ENCODE measurements at places on chromosomes 4 and X.

GRCh38 chrX:39974270-39974669 is 123.5 kb downstream of the BCOR start:
- no peak for DNase-seq

DNA sequence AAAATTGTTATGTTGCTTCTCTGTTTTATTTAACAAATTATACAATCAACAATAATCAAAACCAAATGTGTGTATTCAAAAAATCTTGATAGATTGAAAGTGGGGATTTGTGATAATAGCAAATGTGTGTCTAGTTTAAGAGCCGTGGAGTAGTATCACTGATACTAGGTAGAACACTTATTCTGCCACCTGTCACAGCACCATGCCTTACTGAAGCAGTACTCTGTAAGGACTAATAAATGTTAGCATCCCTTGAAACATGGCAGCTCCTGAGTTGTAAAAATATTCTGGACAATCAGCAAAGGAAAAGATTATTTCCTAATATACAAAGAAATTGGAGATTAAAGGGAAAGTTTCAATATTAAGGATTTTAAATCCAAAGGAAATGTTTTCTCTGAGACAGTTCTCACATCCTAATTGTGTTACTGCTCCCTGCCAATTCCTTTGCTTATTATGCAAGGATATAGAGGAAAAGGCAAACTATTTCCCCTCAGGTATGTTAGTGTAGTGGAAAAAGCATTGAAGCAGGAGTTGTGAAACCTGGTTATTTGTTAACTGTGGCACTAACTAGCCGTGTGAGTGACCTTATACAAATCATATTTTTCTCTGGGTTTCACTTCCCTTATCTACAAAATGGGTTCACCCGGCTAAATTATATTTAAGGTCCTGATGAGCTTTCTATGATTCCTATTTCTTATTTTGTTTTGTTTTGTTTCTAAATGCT is 303.1 kb downstream of the ARHGAP24 start:
- no peak for DNase-seq

DNA sequence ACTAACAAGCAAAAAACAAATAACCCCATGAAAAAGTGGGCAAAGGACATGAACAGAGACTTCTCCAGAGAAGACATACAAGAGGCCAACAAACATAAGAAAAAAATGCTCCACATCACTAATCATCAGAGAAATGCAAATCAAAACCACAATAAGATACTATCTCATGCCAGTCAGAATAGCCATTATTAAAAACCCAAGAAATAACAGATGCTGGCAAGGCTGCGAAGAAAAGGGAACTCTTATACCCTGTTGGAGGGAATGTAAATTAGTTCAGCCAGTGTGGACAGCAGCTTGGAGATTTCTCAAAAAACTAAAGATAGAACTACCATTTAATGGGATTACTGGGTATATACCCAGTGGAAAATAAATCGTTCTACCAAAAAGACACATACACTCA is 79.6 kb downstream of the MAPK10 start:
- DNase-seq: no peak

- DNase-seq: no peak
Observed at GRCh38 chrX:78650906-78651437, 8.2 kb downstream of the RTL3 start.

DNA sequence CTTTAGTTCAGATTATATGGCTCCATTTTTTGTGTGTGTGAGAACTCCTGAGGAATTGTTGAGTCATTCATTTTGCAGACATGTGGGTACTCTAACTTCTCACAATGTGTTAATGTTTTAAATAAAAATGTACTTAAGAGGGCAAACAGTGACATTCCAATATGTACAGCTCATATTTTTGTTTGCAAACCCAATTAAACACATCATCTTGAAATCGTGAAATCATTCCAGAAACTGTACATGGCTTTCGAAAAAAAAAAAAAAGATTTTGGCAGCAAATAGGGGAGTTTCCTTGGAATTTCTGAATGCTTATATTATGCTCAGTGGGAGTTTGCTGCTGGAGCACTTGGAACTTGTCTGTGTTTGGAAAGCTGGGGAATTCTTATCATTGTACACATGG is 85.0 kb downstream of the HPGD start:
- DNase-seq: no peak

DNA sequence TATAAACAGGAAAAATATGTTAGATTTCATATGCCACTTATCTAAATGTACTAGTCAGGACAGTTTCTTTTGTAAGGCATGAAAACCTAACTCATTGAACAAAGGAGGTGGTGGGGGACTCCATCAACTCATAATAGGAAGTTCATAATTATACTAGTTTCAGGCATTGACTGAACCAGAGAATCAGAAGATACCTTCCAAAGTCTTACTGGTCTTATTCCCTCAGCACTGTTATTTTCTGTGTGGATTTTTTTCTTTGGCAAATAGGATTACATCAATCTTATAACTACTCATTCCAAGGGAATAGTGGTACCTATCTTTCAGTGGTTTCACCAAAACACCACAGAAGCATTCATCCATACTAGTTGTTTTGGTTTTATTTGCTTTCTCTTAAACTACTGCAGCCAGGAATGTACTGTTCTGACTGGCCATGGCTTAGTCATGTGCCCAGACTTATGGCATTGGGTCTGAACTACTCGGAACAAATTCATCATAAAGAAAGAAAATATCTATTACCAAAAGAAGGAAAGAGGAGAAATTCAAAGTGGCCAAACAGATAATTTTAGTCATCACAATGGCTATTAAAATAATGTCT is 273.9 kb downstream of the ARAP2 start:
- DNase-seq: no peak

DNA sequence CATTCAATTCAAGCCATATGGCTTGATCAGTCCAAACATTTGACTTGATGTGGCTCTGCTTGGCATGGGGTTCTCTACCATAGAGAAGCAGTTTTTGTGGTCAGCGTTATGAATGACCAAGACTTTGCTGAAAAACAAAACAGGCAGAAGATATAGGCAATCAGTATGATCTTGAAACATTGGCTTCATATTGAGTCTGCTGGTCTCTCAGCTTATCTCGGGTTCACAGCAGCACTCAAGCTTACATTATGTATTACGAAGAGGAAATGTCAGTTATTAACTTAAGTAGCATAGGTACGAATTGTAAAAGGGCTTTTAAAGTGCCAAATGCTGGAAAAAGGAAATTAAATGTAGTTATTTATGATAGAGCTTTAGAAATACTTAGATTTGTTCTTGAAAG is 99.0 kb downstream of the AFF2 start:
- no peak for DNase-seq

- no peak for DNase-seq
Observed at GRCh38 chr4:89829470-89830138, 7.4 kb downstream of the SNCA start.

- DNase-seq: no peak
Observed at GRCh38 chr4:25180524-25181131, 20.4 kb upstream of the SEPSECS start.

DNA sequence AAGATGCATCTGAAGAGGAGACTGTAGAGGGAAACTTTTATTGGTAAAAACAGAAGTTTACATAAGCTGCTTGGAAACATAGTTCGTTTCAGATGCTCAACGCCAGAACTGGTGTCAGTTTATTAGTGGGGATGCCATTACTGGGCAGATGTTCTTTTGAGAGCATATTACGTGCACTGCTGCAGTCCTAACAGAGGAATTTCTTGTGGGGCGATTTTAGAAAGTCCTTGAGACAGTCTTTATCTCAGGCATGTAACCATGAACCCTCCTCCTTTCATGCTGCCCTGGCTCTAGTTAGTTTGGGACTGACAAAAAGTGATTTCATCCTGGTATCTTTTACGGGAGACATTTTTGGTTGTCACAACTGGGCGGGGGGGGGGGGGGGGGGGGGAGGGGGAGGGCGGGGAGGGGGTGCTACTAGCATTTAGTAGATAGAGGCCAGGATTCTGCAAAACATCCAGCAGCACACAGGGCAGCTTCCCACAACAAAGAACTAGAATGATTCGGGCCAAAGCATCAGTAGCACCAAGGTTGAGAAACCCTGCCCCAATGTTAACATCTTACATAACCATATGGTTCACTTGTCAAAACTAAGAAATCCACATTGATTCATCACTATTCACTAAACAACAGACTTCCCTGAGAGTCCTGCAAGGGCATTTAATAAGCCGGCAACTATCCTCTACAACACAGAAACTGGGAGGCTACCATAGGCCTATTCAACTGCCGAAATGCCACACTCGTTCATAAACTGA is 118.6 kb upstream of the FTHL17 start:
- DNase-seq: no peak

DNA sequence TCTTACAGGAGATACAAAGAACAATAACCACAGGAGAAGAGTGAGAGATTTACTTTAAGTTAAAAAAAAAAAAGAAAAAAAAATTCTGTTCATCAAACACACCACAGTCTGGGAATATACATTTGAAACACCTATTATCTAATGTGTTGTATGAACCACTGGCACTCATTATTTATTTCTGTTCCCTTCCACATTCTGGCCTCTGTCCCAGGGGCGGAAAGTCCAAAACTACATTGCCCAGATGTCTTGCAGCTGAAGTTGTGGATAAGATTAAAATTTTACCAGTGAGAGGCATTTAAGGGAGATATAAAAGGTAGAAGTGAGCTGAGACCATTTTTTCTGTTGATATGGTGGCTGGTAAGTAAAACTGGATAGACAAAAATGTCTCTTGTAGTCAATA is 56.2 kb downstream of the SCLT1 start:
- DNase-seq: no peak

DNA sequence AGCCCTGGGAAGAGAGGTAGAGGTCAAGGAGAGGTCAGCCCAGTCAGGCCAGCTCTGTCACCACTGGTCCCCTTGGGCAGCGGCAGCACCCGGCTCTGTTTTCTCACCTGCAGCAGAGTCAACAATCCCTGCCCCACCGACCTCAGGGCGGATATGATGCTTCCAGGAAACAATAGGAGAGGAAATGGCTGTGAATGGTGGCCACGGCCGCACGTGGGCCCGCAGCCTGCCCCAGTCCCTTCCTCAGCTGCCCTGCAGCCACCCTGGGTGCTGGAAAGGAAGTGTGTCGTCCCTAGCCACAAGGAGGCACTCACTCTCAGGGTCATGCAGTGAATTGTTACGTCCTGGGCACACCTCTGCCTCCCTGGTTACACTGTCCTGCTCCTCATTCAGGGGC is 92.5 kb upstream of the ENPP6 start:
- no peak for DNase-seq

- DNase-seq: no peak
Observed at GRCh38 chrX:129593137-129593536, 53.1 kb downstream of the OCRL start.

- DNase-seq: no peak
Observed at GRCh38 chr4:84032372-84032771, 466.7 kb downstream of the NKX6-1 start.

DNA sequence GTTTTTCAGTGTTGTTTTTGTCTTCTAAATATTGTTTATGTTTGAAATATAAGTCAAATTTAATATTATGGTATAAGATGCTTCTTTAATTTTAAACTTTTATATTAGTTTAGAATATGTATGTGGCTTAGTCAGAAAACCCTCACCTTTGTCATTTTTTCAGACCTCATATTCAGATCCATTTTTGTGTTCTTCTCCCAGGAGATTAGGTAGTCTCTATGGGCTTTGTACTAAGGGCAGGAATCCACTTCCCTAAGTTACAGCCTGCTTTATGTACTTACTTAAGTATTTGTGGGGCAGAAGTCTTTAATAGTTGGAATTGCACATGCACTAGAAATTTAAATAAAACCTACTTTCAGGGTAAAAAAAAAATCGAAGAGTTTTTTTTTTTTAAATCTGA is 63.5 kb upstream of the TENM3 start:
- DNase-seq: no peak

DNA sequence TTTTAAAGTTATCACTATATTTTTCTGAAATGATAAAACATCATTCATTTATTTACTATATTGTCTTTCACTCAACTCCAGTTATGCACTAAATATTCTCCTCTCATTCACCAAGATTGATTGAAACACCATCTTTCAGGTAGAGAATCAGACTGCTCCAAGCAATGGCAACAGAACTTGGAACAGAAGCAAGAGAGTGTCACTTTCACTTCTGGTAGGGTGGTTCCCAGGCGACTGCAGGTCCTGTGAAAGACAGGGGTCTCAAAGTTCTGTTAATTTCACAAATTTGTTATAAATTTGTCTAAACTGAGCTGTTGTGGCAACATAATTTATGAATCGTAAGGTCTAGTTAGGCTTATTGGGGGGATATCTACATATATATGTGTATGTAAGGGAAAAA is 47.8 kb downstream of the RHOH start:
- DNase-seq: no peak

DNA sequence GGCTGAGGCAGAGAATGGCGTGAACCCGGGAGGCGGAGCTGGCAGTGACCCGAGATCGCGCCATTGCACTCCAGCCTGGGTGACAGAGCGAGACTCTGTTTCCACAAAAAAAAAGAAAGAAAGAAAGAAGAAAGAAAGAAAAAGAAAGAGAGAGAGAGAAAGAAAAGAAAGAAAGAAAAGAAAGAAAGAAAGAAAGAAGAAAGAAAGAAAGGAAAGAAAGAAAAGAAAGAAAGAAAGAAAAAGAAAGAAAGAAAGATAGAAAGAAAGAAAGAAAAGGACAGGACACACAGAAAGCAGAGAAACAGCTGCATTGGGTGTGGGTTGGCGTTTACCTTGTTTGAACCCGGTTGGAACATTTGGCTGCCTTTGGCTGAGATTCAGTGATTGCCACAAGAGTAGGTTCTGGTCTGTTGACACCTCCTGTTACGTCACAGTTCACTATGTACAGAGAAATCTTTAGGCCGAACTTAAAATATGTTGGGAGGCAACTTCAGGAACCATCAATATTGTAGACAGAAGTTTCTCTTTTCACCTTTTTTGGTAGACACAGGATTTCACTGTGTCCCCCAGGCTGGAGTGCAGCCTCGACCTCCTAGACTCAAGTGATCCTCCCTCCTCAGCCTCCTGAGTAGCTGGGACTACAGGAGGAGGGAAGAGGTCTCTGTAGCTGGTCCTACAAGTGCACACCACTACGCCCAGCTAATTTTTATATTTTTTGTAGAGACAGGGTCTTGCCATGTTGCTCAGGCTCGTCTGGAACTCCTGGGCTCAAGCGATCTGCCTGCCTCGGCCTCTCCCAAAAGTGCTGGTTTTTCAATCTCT is 16.3 kb upstream of the PLCXD1 start:
- no peak for DNase-seq

- no peak for DNase-seq
Observed at GRCh38 chrX:22041907-22042530, 9.9 kb downstream of the PHEX start.
